Mesenteric fat pad (tissue), 1 donor: ENCODE measurements at places on chromosomes 11 and 22.

- DNase-seq = no peak
These were observed 71.0 kb downstream of the TMPRSS5 start for GRCh38 chr11:113634940-113635575.

- no peak for DNase-seq
These were observed 14.6 kb upstream of the MYRF start for GRCh38 chr11:61737636-61738386.

- no peak for DNase-seq
These were observed 40.5 kb downstream of the IL18BP start for GRCh38 chr11:72039031-72039855.

DNA sequence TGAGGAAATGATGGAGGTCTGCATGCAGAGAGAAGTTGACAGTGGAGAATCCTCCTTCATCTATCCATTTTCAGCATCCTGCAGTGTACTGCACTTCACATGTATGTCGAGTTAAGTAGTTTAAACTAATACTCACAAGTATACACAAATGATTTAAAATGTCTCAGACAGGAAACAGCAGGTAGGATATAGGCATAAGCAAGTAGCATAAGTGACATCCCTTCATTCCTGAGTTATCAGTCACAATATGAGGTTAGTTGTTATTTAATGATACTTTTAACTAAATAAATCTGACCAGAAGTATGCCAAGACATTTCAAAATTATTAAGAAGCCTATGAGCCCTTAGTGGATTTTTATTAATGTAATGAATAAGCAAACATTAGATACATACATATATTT lies 37.4 kb downstream of the MTMR2 start:
- DNase-seq = no peak

- DNase-seq = no peak
These were observed 42.5 kb downstream of the RBFOX2 start for GRCh38 chr22:35986088-35986487.

DNA sequence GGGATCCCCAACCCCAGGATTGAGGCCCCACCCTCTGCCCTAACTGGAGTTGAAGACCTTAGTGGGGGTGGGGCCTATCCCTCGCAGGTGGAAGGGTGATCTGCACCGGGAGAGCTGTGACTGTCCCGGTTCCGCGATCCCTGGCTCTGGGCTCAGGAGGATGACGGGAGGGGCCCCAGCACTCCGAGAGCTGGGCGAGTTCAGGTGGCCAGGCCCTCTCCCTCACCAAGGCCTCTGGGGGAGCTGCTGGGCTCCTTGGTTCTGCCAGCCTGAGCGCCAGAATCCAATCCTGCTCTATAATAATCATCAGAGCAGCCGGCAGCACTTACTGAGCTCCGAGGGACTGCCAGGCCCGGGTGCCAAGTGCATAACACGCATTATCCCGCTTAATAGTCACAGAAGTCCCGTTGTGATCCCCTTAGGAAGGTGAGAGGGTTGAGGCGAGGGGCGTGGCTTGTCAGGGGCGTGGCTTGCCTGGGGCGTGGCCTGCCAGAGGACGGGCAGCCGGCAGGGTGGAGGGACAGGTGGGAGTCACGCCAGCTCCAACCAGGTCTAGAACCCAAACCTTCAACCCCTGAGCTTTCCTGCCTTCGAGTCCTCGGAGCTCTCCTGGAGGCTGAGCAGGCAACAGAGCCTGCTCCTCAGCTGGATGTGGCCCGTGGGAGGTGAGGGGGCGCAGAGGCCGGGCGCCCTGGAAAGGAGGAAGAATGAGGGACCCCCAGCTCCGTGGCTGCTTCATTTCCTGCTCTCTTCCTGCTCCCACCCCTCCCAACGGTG lies 7.3 kb upstream of the SYT7 start:
- no peak for DNase-seq

DNA sequence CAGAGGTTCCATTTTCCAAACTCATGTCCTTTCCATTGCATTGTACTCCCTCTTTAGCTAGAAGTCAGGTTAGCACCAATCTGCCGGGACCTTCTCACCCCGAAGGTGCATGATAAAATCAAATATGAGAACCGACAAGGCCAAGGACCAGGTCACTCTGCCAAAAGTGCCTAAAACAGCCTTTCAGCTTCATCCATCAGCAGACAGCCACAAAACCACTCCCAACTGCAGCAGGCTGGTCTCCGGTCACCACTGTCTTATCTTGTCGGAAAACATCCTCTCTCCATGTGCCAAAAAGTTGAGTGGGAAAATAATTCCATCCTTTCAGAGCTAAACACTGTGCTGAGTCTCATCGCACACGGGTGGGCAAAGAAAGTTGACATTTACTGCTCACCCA lies 1.4 kb downstream of the PI4KA start:
- DNase-seq = no peak

DNA sequence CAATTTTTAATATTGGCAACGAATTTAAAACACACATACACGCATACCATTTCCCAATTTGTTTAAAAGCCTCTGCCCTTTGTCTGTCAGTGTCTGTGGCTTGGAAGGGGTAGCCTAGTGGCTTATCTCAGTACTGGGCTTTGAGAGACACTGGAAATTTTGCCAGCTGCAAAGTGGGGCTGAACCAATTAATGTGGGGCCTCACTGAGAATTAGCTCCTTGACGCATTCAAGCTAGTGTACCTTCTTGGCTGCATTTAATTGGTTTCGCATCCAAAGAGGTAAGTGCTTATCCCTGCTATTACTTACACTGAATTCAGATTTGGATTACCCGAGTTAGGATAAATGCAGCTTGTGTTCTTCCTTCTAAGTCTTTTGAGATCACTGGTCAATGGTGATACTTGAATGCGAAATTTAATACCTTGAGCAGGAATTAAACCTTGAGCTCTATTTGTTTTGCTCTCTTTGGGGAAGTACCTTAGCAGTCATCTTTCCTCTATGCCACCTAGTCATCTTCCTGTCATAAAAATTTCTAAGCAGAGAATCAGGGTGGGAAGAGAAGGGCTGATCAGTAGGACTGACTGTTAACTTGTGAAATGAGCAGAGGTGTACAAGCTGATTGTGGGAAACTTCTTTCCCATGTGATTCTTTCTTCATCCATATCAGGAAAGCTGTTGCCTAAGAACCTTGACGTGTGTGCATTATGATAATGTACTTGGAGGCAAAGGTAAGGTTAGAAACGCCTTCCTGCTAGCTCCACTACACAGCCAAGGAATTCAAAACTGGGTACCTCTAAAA lies 187.7 kb upstream of the E2F8 start:
- DNase-seq = no peak

GRCh38 chr11:35275786-35276170 lies 136.8 kb downstream of the CD44 start:
- no peak for DNase-seq
